ENCODE measurements at places on chromosomes 4 and X.

GRCh38 chr4:244471-244870 lies 60.8 kb downstream of the ZNF732 start:
- peak; percentile 63 for DNase-seq

GRCh38 chrX:42519666-42520231 lies 258.2 kb downstream of the PPP1R2C start:
- DNase-seq, result no peak

DNA sequence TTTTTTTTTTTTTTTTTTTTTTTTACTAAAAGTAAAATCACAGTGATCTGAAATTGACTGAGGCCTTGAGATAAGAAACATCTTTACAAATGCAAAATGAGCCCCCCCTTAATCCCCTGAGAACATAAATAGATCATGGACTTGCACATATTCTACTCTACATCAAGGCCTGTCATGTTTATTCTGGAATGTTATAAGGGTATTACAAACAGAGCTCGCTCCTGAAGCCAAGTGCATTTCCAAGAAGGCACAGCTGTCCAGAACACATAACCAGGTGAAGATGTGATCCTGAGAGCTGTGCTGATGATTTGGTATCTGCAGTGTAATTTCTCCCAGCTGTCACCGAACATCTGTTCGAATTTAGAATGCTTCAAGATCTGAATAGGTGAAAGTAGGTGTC lies 384.5 kb downstream of the GPAT3 start:
- no peak for DNase-seq

DNA sequence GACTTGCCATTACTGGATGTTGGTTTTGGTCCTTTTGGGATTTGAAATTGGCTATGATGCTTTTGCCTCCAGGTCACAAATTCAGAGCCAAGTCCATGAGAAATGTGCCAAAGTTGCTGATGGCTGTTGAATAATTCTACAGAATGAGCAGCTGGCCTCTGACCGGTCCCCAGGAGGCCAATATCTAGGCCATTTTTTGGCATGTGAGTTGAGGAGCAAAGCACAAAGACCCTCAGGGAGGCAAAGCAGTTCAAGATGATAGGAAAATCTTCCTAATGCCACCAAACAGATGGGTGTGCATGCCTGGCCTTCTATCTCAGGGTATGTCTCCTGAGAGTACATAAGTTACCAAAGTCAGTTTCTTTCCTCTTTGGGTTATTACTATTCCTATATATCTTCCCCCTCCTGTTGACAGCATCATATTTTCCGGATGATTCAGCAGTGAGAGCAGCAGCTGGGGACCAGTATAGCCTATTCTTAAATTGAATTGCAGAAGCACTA lies 44.4 kb downstream of the SEL1L3 start:
- no peak for DNase-seq

GRCh38 chr4:77843628-77844027 lies 19.0 kb upstream of the MRPL1 start:
- no peak for DNase-seq

- DNase-seq, result peak; percentile 15
These were observed 163.1 kb downstream of the SMARCA1 start for GRCh38 chrX:129360175-129360574.

DNA sequence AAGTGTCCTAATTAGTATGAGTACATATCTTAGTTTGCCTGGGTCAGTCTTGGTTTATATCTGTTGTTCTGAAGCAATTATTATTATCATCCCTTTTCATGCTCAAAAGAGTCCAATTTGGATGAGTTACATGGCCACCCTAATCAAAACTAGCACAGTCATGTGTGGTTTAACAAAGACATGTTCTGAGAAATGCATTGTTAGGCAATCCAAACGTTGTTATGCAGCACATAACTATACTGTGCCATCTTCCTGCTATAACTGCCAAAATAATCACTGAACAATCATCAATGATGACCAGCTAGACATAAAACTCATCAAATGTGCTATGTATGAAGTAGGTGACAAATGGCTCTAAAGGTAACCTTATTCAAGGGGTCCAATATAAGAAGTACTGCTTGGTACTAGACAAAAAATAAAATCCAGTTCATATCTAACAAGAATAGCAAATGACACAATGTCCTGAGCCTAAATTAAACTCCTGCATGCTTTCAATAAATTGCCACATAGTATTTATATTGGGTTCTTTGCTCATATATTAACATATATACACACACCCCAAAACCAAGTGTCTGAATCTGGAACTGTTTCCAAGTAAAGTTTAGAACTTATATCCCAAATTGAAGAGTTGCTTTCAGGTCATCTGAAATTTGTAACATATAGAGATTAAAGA lies 41.9 kb downstream of the CNOT6L start:
- DNase-seq, result no peak

DNA sequence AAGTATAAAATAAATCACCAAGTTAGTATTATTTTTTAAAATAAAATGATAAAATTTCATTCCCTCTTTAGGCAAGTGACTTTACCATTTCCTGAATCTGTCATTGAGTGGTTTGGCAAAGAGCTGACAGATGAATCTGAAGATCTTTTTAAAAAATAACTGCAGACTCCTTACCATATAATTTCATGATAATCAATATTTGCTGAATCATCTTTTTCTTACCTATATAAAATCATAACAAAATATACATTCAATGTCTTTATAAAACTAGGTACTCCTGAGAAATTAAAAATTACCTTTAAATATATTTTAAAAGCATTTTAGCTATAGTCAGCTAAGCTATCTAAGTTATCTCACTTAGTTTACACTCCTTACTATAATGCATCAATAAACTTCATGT lies 17.2 kb downstream of the ANXA10 start:
- no peak for DNase-seq

- no peak for DNase-seq
These were observed 28.1 kb downstream of the TBC1D14 start for GRCh38 chr4:6937754-6938153.

DNA sequence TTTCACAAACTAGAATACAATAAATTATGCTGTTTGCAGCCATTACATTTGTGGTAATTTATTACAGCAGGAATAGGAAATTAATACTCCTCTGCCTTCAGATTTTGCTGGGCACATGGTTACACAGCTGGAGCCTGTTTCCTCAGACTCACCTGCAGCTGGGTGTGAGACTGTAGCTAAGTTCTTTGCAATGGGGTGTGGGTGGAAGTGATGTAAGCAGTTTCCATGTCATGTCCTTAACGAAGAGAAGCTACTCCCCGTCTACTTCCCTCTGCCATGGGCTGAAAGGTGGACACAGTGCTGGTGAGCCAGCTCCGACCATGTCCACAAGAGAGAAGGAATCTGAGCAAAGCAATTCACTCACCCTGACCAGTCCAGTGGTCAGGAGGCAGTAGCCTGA lies 18.2 kb downstream of the SH3KBP1 start:
- no peak for DNase-seq

DNA sequence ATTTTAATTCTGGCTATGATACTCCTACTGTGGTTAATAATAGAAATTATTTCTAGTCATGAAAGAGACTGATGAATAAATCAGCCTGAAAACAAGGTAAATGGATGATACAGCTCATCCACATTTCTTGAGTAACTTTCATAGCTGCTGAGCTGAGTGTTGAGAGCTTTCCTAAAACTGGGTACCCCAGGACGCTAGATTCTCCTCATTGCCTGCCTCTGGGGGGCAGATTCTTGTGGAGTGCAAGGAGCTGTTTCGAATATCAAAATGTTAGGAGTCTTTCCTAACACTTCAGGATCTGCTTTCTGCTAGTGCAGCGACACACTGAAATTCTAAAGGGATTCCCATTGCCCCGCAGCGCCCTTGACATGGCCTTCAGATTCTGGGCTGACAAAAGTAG lies 2.1 kb downstream of the MND1 start:
- no peak for DNase-seq

GRCh38 chrX:91122151-91122694 lies 312.4 kb upstream of the PABPC5 start:
- no peak for DNase-seq

- DNase-seq, result no peak
These were observed 204.9 kb downstream of the SMARCA1 start for GRCh38 chrX:129318375-129318774.

GRCh38 chrX:53088136-53088974 lies 5.6 kb upstream of the KANTR start:
- peak; percentile 70 for DNase-seq

GRCh38 chr4:181825564-181825963 lies 417.6 kb upstream of the TENM3 start:
- no peak for DNase-seq

DNA sequence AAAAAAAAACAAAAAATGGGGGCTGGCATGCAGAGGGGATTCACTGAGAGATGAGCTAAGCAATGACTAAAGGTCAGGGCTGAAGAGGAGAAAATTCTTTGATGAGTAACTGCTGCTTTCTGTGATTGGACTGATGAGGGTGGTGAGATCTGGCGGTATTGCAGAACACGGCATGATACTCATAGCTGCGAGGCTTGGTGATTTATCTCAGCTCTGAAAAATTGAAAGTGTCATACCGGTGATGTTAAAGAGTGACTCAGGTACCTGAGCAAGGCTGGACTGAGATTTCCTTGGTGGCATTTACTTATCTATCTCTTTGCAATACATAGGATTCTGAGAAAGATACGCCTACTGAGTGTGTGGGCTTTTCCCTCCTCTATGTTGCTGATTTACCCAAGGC lies 204.1 kb upstream of the DDX53 start:
- no peak for DNase-seq

DNA sequence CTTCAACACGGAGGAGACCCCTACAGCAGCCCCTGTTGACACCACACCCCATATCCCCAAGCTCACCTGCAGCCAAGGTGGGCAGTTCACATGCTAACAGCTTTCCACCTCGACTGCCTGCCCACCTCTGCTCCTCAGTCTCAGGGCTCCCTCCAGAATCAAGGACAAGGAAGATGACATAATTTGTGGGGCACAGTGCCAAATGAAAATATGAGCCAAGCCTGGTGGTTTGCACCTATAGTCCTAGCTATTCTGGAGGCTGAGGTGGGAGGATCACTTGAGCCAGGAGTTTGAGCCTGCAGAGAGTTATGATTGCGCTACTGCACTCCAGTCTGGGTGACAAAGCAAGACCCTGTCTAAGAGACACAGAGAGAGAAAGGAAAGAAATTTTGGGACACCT lies 516.3 kb downstream of the BCOR start:
- DNase-seq, result no peak

GRCh38 chr4:23937173-23937572 lies 47.3 kb upstream of the PPARGC1A start:
- no peak for DNase-seq

- no peak for DNase-seq
These were observed 657 bp downstream of the TCEAL8 start for GRCh38 chrX:103254171-103254824.

GRCh38 chrX:47583240-47583861 lies 1.1 kb downstream of the TIMP1 start:
- no peak for DNase-seq

DNA sequence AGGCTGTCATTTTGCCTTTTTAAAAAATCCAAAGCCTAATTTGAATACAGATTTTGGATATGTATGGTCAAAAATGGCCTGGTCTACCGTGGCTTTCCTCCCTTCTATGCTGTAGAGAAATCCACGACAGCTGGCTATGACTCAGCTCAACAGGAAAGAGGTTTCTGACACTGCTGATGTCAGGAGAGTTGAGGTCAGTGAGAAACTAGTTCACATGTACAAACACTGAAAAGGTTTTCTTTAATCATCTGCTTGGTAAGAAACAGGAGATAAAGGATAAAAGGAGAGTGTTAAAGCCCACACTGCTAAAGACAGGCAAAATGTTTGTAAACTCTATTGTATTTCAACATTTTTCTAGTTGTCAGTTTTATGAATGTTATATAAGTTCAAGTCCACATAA lies 113.9 kb downstream of the NYX start:
- peak; percentile 9 for DNase-seq

DNA sequence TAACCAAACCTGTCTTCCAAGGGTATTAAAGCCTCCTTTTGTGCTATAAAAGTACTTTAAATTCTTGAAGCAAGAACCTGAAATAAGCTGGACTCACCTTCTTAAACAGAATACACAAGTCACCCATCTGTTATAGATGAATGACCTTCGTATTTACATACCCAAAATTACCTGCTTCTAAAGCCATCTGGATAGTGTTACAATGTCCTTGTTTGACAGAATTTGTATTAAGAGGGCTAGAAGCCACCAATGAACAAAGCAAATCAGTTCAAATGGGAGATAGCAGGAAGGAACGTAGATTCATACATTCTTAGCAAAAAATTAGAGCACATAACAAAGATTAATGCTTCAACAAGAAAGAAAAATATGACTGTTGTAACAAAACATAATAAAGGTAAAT lies 33.7 kb upstream of the CCSER1 start:
- no peak for DNase-seq

DNA sequence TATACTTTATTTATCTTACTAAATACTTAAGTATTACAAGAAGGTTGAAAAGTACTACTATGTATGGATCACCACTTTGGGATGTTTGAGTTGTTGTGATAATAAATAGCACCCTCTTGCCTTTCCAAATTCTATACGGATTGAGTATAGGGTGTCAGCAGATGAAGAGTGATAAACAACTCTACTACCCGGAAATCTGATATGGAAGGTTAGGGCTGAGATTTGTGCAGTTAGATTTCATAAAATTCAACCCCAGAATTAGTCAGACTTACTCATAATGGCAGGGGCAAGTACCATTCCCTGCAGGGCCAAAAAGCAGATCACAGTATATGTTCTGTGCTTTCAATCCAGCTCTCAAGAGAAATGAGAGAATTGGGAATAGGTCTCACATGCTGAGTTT lies 1008.9 kb upstream of the PCDH7 start:
- no peak for DNase-seq

- DNase-seq, result no peak
These were observed 17.6 kb upstream of the GTPBP6 start for GRCh38 chrX:336227-336626.

GRCh38 chrX:136250191-136251040 lies 784 bp downstream of the MAP7D3 start:
- DNase-seq, result peak; percentile 44

DNA sequence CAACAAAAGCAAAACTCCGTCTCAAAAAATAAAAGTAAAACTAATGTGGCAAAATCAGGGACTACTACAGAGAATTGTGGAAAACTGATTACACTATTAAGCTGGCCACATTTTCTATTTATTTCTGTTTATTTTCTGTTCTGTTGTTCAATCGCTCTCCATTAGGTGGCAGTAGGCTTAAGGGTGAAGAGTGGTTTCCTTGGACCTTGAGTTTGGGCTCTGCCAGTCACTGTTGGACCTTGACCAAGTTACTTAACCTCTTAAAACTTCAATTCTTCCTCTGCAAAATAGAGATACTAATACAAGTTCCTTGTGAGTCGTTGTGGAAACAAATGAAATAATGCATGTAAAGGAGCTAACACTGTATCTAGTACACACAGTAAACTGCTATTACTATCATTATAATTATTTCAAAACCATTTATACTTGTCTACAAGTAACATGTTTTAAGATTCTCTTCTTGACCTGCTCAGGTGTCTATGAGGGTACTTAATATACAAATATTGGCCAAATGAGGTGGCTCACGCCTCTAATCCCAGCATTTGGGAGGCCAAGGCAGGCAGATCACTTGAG lies 15.2 kb downstream of the HSD17B11 start:
- no peak for DNase-seq

GRCh38 chrX:152895724-152896420 lies 2.0 kb upstream of the ZNF185 start:
- no peak for DNase-seq

- DNase-seq, result no peak
These were observed 131.9 kb upstream of the GPRIN3 start for GRCh38 chr4:89439533-89439932.

- DNase-seq, result no peak
These were observed 117.1 kb downstream of the UNC5C start for GRCh38 chr4:95431678-95432077.
